ENCODE measurements at places on chromosomes 13 and 19.

DNA sequence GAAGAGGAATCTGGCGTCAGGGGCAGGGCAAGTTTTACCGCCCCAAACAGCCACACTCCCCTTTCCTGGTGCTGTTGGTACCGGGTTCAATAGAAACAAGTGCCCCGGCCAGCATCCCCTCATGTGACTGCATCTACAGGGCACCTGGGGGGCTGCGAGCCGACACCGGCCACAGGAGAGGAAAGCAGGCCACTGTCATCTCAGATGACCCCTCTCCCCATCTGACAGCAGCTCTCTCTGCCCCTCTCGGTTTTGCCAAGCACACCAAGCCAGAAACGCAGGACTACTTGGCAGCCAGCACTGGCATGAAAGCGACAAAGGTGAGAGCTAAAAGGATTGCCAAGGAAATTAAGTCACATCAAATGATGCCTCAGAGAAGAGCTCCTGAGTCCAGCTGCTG is 37.1 kb downstream of the MLLT1 start:
- no peak for DNase-seq

DNA sequence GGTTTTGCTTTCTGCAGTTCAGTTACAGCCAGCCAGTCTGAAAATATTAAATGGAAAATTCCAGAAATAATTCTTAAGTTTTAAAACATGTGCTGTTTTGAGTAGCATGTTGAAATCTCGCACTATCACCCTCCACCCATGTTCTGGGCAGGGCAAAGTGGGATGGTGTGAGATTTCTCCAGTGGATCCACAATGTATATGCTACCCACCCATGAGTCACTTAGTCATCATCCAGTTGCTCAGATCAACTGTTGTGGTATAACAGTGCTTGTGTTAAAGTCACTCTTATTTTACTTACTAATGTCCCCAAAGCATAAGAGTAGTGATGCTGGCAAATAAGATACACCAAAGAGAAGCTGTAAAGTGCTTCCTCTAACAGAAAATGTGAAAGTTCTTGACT is 56.4 kb downstream of the CYSLTR2 start:
- DNase-seq: no peak

- DNase-seq: no peak
Observed at GRCh38 chr19:46502891-46503290, 7.2 kb upstream of the PNMA8B start.

DNA sequence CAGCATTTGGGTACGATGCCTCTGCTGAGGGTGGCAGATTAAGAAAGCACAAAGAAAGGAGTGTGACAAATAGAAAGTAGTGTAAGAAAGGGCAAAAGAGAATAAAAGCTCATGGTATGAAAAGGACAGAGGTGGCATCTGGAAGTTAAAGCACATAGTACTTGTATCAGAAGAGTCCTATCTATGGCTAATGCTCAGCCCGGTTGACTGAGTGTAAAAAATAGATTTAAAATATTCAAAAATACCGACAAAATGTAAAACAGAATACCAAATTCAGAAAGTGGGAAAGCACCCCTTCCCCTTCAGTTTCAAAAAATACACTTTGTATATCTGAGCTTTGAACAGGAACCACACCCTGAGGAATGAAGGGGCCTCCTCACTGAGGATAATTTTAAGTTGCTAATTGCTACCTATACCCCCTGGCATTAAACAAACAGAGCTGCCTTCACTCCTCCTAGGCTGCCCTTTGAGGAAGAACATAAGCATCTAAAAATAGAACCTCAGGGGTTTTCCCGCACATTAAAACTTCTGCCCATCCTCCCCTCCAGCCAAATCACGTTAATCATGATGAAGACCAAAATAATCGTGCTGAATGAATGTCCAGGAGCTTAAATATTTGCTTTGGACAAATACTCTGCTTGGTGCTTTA is 43.3 kb downstream of the DLEU7 start:
- no peak for DNase-seq

GRCh38 chr13:74413482-74413881 is 279.3 kb upstream of the KLF12 start:
- no peak for DNase-seq

- no peak for DNase-seq
Observed at GRCh38 chr13:51953347-51954195, 57.7 kb downstream of the ATP7B start.

DNA sequence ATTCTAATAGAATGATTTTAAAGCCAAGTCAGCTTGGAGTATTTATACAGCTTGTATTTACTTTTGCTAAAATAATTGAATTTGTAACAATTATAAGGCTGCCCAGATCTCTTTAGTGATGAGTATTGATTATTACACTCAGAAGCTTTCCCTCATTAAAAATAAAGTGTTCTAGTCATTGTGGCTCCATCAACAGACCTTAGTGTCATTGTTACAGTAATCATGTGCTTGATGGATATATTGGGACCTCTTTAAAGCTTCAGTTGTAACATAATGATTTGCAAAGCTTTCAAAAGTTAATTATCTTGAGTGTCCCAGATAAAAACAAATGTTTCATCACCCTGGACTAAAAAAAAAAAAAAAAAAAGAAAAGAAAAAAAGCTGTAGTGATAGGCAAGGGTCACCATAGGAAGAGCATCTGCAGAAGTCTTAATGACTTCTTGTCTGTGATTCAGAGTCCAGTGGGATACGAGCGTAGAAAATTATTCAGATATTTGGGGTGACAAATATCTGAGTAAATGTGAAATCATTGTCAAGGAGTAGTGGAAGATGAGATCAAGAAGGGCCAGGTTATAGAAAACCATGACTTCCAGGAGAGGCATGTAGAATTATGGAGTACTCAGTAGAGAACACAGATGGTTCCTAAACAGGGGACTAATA is 369.6 kb downstream of the DCT start:
- DNase-seq: no peak

DNA sequence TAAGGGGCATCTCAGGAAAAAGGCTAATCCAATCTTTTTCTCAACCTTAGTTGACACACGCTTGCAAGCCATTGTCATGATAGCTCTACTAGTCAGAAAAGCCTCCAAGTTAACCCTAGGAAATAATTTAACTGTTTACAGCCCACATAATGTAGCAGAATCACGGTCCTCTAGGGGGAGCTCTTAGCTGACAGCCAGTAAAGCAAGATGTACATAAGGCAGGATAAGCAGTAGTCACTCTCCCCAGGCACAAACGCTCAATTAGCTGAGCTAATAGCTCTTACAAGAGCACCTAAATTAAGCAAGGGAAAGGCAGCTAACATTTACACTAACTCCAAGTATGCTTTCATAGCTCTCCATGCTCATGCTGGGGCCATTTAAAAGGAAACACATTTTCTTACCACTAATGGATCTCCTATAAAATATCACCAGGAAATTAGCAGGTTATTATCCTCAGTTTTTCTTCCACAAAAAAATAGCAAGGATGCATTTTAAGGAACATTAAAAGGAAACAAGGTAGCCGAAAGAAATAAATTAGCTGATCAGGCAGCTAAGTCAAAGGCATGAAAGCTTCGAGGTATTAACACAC is 33.7 kb upstream of the ZSCAN5A start:
- DNase-seq: no peak

GRCh38 chr19:46784262-46785053 is 3.9 kb downstream of the SLC1A5 start:
- peak; percentile 38 for DNase-seq

DNA sequence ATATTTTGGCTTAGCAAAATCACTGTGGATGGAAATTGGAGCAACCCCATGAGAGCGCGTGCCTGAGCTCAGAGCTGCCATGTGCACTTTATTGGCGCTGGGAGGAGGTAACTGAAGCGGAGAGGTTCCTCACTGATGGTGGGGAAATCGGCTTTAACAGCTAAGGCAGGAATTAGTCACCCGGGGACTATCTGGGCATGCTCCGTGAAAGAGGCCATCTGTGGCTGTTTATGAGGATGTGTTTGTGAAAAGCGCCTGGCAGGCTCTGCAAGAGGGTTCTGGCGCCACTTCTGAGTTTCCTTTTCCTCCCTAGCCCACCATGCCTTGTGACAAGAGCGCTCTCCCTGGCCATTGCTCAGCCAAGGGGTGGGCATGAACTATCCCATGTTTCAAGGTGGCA is 815.6 kb downstream of the UQCRFS1 start:
- DNase-seq: no peak

GRCh38 chr19:18109341-18109732 is 11.8 kb downstream of the MAST3 start:
- DNase-seq: no peak

GRCh38 chr13:113537205-113537604 is 46.7 kb upstream of the DCUN1D2 start:
- DNase-seq: no peak

- no peak for DNase-seq
Observed at GRCh38 chr13:21399741-21400140, 59.4 kb downstream of the ZDHHC20 start.

DNA sequence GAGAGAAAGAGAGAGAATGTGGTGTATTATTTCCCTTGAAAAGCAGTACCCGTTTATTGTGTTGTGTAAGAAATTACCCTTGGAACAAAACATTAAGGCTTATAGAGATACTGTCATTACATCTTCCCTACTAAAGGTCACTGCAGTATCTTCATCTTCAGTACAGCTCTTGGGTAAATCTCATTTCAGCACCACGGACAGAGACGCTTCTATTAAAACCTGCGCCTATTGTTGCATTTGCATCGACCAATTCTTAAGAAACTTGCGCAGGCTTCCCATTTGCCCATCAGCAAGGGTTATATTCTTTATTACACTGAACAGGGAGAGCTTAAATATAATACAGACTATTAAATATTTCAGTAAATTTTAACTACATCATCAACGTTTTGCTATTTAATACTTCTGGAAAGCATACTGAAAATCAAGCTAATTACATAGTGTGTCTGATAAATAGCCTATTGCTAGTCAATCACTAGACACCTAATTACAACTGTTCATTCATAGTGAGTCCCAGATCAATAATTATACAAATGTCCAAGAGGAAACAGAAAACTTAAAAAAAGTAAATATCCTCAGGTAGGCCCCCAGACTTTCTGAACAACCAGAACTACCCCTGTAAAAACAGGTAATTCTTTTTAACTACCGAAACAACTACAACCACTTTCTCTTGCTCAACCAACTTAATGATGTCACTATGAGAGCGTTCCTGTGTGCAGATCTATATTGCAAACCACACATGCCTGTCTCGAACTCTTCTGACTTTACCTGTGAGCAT is 350.6 kb downstream of the LIG4 start:
- DNase-seq: peak; percentile 64

DNA sequence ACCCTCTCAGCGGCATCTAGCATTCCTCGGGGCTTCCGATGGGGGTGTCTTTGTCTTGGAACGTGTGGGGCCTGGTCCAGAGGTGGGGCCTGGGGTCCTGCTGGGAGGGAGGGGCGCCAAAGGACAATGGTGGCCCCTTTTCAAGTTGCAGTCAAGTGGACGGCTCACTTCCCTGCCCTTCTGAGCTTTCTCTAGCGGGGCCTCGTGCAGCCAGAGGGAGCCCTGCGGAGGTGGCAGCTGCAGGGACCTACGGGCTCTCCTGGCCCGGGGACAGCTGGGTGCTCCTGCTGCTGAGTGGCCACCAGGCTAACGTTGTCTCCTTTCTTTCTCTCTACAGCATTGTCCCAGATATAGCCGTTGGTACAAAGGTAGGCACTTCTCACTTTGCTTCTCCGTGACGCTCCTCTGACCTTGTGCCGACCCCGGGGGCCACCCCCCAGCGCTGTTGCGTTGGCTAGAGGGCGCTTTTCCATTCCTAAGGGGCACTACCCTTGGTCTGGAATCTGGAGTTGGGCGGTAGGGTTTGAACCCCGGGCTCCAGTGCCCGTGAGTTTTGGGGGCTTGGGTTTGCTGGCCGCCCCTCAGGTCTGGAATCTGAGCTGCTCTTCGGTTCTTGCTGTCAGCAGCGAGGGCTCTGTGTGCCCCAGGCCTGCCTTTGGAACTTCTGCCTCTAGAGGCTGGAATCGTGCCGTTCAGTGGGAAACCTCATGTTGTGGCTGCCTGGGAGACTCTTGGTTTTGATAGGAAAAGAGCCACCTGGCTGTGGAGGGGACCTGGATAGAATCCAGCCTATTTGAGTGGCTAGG is 2.0 kb downstream of the PTBP1 start:
- peak; percentile 13 for DNase-seq

GRCh38 chr19:46402725-46403124 is 10.6 kb downstream of the CCDC8 start:
- no peak for DNase-seq

GRCh38 chr13:97648881-97649224 is 214.9 kb downstream of the RAP2A start:
- DNase-seq: no peak

DNA sequence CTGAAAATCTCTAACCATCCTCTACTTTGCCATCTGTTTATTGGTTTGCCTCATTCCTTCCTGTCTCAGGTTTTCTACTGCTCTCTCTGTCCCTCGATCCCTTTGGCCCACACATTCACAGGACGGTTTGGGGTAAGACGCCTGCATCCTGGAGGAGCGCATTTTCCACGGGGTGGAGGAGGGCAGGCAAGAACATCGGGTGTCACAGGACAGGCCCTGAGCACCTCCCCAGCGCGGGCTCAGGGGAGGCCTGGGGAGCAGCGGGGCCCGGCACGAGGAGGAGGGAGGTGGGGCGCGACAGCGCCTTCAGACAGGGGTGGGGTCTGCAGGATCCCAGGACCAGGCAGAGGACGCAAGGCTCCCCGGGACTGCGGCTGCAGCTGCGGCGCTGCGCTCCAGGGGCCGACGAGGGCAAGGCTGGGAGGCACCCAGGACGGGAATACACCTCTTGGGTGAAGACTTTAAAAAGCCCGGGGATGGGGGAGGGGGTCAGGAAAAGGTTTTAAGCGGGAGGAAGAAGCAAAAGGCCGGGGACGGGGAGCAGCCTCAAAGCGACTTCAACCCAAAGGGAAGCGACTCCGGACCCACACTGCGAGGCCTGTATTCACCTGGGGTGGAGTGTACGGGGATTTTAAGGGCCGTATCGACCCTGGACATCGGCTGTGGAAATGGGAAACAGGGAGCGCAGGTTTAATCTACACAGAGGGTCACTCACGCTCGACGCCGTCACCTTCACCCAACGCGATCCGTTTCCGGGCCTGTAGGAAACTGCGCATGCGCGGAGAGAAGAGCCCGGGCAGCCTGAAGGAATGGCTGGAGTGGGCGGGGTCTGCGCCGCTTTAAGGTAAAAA is at the start of gene ZNF415:
Gene ZNF415 (minus strand): TSS at position 770 of the 851 bp plus-strand sequence. CDS start 10,234 bp downstream, outside the sequence.
- DNase-seq: peak; percentile 69

DNA sequence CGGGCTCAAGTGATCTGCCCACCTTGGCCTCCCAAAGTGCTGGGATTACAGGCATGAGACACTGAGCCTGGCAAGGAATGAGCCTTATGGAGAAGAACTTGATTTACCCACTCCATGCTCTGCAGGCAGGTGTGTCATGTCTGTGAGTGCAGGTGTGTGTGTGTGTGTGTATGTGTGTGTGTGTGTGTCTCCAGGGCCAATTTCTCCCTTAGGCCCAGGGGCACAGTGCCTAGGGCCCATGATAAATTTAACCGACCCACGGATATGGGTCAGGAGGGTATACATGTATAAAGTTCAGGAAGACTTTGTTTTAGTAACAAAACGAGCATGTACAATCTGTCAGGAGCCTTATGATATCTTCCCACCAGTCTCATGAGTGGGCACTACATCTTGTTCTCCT is 4.6 kb upstream of the FOSB start:
- DNase-seq: no peak

- no peak for DNase-seq
Observed at GRCh38 chr19:57363688-57364181, 384 bp downstream of the TRAPPC2B start.

GRCh38 chr13:25379011-25379410 is 7.2 kb downstream of the ATP8A2 start:
- DNase-seq: no peak
